ENCODE measurements at places on chromosomes 3 and 15. TPM values are rescaled to one million over a fixed set of nuclear protein-coding genes. Genes with fewer than 3 reads are reported as not detected.

Gene ROBO2
- 106 TPM for polyA plus RNA-seq

Gene GABRA5
- 0.38 TPM for polyA plus RNA-seq

Gene P2RY1
- polyA plus RNA-seq, result 3.3 TPM

Gene SPATA12
- 0.22 TPM for polyA plus RNA-seq

Gene INKA1
- polyA plus RNA-seq, result 8.6 TPM

Gene ADCY5
- polyA plus RNA-seq, result 10.6 TPM

Gene ZWILCH
- 34.2 TPM for polyA plus RNA-seq

Gene MUC20
- 32.5 TPM for polyA plus RNA-seq

Gene PIGX
- polyA plus RNA-seq, result 32.5 TPM

Gene APOD
- 13.3 TPM for polyA plus RNA-seq

Gene NT5DC2
- 159 TPM for polyA plus RNA-seq

Gene COL7A1
- 21.6 TPM for polyA plus RNA-seq

Gene RPL39L
- polyA plus RNA-seq, result 18.6 TPM

Gene TTC23
- 35.3 TPM for polyA plus RNA-seq

Gene NR2F2
- polyA plus RNA-seq, result 348 TPM

Gene MKRN2OS
- polyA plus RNA-seq, result 2.6 TPM

Gene LRRC49
- 20.9 TPM for polyA plus RNA-seq

Gene PLCH1
- 13.6 TPM for polyA plus RNA-seq

Gene SEMA4B
- polyA plus RNA-seq, result 43.0 TPM

Gene ATP8B4
- 3.8 TPM for polyA plus RNA-seq

Gene C3orf20
- 0.32 TPM for polyA plus RNA-seq

Gene CPNE9
- polyA plus RNA-seq, result not detected

Gene ECE2
- not detected for polyA plus RNA-seq

Gene IDH2
- polyA plus RNA-seq, result 185 TPM

Gene A4GNT
- 1.8 TPM for polyA plus RNA-seq
